ENCODE measurements at places on chromosomes 3 and 15.

- DNase-seq: no peak
These were observed 175.3 kb downstream of the UACA start for GRCh38 chr15:70587896-70588567.

DNA sequence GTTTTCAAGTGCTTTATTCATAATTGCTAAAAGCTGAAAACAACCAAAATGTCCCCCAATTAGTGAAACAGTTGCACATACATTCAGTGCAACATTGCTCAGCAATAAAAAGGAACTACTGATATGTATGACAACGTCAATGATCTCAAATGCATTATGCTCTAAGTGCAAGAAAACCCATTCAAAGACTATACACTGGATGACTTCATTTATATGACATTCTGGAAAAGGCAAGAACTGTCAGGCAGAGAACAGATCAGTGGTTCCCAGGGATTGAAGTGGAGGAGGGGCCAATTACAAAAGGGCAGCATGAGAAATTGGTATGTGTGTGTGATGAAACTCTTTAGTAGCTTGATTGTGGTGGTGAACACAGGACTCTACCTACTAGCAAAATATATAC is 585.6 kb downstream of the TBL1XR1 start:
- DNase-seq: no peak

DNA sequence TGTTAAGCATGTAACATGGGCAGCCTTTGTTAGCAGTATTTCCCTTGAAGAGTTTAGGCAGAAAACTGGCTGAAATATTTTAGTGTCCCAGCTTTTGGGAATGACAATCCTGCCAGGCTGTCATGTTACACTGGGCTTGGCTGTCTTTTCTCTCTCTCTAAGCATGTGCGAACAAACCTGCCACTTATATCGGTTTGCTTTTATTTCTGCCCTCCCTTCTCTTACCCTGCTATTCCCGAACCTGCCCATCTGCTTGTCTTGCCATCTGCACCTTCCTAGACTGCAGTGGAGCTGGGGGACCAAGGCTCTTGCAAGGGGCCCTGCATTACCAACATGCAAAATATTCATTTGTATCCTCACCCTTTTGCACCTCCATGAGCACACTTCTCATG is 339.6 kb downstream of the EPHB1 start:
- no peak for DNase-seq

DNA sequence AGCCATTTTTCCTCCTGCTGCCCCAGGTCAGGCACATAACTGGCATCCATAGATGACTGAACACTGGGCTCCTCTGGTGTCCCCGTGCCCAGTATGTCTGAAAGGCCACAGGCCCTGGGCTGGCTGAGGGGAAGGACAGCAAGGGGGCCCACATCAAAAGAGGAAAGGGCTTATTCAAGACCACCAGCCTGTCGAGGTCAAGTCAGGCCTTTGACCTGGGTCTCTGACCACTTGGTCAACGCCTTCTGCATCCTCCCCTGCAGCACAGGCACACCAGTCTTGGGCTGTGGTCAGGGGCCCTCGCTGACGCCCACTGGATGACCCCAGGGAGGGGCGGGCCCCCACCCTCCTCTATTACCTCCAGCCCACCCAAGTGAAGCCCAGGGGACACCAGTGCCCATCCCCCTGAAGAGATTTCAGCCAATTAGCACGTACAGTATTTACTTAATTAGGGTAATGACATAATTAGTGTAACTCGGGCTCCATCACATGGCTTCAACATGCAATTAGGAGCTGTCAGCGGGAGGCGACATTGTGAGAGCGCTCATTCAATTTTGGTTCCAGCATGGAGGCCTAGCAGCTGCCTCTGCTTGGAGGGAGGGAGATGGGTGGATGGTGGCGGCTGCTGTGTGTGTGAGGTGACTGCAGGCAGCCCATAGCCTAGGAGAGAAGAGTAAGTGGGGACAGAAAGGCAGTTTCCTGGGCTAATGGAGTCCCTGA is 13.5 kb upstream of the DNAH1 start:
- DNase-seq: no peak

DNA sequence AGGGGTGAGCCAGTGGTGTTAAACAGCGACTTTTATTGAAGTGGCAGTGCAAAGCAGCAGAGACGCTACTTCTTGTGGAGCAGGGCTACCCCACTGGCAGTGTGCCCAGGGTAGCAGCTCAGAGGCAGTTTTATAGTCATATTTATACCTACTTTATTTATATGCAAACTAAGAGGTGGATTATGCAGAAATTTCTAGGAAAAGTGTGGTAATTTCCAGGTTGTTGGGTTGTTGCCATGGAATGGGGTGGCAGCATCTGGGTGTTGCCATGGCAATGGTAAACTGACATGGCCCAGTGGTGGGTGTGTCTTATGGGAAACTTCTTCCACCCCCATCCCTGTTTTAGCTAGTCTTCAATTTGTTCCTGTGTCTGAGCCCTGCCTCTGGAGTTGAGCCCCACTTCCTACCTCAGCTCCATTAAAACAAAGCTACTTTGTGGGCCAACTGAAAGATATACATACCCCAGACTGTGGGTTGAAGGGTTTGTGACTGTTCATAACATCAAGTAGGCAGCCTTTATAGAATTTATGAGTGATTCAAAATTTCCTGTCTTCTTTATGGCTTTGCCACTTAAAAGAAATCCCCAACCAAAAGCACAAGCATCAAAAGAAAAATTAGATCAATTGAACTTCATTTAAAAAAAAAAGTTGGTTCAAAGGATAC is 60.3 kb downstream of the EBLN2 start:
- DNase-seq: no peak

DNA sequence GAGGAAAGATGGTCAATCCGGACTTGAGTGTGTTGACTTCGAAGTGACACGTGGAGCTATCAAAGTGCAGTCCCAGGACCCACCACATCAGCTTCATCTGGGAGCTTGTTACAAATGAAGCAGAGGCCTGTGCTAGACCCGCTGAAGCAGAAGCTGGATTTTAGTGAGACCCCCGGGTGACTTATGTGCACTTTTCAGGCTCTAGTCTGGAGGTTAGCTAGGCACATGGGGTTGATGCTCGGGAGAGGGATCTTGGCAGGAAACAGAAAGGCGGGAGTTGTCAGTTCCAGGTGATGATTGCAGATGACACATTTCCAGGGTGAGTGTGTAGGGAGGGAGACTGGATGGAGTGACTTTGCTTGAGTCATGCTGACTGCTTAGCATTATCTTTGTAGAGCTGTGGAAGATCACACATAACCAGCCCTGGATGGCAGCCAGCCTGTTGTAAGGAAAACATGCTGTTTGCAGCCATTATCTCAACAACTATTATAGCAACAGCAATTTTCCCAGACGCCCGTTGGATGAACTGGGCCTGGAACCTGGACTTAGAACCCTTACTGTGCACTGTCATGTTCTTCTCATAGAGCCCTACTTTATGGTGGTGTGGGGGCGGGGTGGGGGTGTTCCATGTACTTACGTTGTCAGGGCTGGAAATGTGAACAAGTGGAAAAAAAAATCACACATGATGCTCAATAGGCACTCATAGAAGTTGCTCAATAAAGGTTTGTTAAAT is 122.4 kb downstream of the THSD4 start:
- DNase-seq: no peak

- no peak for DNase-seq
These were observed 191.5 kb upstream of the MLF1 start for GRCh38 chr3:158379517-158379916.

DNA sequence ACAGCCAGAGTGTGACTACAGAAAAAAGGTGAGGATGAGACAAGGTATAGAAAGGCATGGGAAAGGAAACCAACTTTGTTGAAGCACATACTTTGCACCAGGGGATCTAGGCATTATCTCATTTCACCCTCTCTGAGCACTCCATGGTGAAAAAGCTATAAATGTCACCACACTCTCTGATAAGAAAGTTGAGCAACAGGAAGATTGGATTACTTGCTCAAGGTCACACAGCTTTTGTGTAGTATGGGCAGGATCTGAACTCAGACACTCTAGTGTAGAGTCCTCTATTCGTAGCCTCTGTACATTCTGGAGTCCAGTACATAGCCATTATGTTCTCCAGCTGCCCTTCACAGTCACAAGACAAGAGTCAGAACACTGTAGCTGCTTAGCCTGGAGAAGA is 163.4 kb upstream of the SEMA6D start:
- no peak for DNase-seq

DNA sequence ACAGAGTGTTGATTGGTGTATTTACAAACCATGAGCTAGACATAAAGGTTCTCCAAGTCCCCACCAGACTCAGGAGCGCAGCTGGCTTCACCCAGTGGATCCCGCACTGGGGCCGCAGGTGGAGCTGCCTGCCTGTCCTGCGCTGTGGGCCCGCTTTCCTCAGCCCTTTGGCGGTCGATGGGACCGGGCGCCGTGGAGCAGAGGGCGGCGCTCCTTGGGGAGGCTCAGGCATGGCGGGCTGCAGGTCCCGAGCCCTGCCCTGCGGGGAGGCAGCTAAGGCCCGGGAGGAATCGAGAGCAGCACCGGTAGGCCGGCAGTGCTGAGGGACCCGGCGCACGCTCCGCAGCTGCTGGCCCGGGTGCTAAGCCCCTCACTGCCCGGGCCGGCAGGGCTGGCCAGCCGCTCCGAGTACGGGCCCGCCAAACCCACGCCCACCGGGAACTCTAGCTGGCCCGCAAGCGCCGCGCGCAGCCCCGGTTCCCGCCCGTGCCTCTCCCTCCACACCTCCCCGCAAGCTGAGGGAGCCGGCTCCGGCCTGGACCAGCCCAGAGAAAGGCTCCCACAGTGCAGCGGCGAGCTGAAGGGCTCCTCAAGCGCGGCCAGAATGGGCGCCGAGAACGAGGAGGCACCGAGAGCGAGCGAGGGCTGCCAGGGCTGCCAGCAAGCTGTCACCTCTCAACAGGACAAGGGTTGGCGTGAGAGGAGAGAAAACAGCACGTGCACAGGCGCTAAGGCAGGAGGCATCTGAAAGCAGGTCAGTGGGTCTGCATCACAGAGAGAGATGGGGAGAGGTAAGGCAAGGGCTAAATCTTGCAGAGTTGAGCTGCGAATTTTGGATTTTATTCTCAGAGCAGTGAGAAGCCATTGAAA is 5.9 kb upstream of the EPB42 start:
- no peak for DNase-seq

DNA sequence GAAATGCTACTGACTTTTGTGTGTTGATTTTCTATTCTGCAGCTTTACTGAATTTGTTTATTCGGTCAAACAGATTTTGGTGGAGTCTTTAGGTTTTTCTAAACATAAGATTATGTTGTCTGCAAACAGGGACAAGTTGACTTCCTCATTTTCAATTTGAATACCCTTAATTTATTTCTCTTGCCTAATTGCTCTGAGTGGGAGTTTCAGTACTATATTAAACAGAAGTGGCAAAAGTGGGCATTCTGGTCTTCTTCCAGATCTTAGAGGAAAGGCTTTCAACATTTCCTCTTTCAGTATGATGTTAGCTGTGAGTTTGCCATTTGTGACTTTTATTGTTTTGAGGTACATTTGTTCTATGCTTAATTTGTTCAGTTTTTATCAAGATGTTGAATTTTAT is 268.5 kb downstream of the WNT5A start:
- no peak for DNase-seq

DNA sequence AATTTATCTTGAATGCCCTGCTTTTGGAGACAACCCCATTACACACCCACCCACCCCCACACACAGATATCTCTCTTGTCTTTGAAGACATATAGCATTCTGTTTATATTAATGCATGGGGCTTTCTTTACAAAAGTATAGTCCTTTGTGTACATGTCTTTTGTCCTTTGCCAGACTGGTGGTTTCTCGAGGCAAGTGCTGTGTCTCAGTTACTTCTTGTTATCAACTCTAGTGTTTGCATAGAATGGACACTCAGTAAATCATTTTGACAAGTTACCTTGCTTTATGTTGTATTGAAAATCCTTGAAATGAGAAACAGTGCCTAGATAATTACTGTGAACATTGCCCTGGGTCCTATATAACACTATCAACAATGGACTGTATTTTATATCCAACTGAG is 33.9 kb downstream of the KBTBD8 start:
- no peak for DNase-seq

Data from hematopoietic multipotent progenitor cell treated with erythropoietin and hydrocortisone succinate and interleukin-3 and kit ligand, for 15 days (in vitro differentiated cells).